ENCODE measurements at places on chromosomes 16 and 17.

DNA sequence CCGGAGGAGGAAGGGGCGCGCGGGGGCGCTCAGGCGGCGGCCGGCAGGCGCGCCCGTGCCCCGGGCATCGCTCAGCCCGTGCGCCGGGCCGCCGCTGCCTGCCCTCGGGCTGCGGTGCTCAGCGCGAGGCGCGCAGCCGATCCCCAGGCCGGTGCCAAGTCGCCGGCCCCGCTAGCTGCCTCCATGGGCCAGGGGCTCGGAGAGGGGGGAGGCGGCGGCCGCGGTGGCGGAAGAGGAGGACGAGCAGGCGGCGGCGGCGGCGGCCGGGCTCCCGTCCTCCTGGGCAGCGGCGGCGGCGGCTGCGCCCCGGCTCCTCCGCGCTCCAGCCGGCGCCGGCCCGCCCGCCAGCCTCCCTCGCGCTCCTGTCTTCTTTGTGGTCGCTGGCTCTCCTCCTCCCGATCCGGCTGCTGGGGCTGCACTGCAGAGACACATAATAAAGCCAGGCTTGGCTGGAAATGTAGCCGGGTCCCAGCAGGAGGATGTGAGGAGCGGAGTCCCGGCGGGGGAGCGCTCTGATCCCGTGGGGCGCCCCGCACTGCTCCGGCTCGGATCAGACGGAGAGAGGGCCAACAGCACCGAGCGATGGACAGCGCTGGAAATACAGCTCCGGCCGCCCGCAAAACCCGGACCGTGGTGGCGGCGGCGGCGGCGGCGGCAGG lies 889 bp upstream of the ZNF423 start:
- peak; percentile 79 for DNase-seq

GRCh38 chr17:53979991-53980390 lies 157.3 kb downstream of the KIF2B start:
- DNase-seq, result no peak

DNA sequence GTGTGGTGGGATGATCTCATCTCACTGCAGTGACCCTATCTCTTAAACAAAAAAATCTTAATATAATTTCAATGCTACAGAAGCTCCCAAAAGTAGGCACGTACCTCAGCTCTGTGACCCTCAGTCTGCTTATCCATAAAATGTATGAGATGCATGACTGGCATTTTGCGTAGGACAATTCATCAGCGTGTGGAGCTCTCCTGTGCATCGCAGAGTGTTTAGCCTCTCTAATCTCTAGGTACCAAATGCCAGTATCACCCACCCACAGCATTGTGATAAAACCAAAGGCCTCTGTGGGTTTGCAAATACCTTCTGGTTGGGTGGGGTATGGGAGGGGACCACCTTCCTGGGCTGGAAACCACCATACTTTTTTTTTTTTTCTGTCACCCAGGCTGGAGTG lies 19.0 kb upstream of the TUBG2 start:
- no peak for DNase-seq

- no peak for DNase-seq
Observed at GRCh38 chr16:73034374-73034773, 13.6 kb downstream of the ZFHX3 start.

DNA sequence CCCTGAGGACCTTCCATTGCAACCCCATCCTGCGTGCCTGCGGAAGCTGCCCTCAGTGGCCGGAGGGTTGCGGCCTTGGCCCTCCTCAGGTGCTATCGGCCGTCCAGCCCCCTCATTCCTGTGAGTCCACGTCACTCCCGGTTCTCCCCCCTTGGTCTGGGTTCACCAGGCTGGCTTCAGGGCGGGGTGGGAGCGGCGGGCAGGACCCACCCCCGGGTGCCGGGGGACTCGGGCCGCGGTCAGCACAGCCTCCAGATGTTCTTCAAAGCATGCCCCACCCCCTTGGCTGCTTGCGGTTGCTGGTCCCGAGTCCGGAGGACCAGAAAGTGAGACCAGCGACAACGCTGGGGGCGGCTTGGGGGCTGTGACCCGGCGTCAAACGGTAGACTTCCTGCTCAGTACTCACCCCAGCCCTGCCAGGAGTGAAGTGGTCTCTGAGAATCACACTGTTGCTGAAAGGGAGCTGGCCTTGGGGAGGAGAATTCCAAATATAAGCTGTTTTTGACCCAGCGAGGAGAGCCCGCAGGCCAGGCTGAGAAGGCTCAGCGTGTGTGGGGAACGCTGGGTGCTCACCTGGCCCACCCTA lies 4.5 kb downstream of the ZNF469 start:
- no peak for DNase-seq

DNA sequence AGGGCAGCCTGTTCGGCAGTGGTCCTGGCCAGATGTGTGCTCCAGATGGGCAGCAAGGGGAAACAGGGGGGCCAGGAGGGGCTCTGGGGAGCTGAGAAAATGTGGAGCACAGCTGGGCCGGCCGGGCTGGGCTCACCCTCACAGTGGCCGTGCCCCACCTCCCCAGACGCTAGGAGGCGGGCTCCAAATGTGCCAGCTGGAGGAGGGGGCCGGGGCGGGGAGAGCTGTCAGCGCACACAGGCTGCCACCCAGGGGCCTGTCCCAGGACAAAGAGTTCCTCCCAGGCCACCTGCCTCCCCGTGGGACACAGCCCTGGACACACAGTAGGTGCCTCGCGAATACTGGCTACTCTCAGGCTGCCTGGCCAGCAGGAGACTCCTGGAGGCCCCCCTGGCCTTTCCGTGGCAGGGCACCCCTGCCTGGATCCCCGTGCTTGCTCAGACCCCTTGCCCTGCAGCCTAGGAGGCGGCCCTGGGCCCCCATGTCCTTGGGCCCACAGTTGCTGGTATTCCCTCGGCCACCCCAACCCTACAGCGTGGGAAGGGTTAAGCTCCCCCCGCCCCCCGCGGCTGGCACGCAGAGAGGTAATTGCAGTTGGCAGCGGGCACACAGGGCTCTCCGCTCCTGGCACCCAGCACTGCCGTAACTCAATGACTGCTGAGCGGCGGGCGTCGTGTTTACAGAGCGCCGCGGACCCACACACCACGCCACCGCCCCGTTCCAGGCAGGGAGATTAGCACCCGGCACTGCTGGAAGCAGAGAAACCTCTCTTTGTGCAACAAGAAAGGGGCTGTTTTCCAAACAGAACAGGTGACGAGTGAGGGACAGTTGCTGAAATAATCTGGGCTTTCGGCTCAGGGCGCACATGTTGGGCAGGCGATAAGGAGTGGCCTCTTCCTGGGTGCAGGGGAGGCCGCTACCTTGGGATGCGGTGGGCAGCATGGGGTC lies 32.2 kb downstream of the BAHCC1 start:
- DNase-seq, result peak; percentile 84

- DNase-seq, result no peak
Observed at GRCh38 chr17:22300731-22301352, 608.5 kb downstream of the KCNJ18 start.

DNA sequence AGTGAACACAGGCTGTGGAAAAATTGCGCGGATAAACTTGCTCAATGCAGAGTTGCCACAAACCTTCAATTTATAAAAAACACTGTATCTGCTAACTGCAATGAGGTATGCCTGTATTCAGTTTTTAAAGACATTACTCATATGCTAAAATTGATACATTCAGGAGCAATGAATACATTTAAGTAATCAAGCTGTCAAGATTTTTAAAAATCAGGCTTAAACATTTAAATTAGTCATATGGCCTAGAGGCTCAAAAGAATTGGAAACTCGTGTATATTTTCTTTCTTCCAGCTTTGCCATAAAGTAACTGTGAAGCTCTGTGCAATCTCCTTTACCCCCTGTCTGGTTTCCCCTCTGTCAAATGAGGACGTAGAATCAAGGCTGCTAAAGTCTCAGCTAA lies 4.1 kb downstream of the SYNRG start:
- no peak for DNase-seq

- DNase-seq, result no peak
Observed at GRCh38 chr16:85310868-85311585, 198.8 kb upstream of the CIBAR2 start.

DNA sequence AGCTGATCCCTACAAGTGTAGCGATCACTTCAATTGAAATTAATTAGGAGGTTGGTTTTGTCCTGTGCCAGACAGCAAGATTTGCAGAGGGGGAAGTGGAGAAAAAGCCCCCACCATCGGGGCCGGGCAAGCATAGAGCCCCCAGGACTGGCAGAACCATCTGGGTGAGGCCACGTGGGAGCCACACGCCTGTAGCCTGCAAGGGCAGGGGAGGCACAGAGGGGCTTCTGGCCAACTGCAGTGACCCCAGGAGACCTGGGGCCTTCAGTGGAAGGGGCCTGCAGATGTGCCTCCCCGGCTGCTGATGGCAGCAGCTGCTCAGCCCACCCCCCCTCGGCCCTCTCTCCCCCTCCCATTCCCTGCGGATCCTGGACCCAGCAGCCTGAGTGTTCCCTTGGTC lies 54.1 kb downstream of the BAHCC1 start:
- no peak for DNase-seq

DNA sequence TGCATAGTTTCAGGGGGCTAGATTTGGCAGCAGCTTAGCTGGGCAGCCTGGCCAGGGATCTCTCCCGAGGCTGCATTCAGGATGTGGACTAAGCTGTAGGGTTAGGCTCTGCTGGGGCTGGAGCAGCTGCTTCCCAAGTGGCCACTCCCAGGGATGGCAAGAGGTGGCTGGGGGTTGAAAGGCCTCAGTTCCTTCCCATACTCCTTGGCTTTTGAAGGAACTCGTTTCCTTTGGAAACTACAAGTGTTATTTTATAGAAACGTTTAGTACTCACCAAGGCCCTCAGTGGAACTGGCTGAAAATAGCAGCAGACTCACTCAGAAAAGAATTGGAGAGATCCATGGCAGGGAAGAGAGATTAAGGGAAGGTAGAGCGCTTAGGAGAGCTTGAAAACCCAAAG lies 76.4 kb downstream of the WWP2 start:
- DNase-seq, result no peak

GRCh38 chr17:67994817-67995569 lies 1.3 kb downstream of the C17orf58 start:
- DNase-seq, result peak; percentile 32

DNA sequence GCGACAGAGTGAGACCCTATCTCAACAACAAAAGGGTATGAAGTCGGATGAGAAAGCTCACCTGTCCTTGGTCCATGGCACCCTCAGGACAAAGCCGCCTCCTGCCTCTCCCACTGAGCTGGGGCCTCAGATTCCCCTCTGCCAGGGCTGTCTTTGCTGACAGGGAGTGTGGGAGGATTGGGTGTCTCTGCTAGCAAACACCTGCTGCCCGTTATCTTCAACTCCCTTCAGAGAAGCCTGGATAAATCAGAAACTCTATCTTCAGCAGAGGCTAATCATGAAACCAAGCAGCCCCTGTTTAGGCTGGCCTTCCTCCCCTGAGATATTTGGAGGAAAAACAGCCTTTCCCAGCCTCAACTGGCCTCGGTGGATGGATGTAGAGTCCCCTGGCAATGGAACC lies 36.3 kb upstream of the CDH1 start:
- no peak for DNase-seq

GRCh38 chr17:233473-233941 lies 52.1 kb upstream of the DOC2B start:
- no peak for DNase-seq

DNA sequence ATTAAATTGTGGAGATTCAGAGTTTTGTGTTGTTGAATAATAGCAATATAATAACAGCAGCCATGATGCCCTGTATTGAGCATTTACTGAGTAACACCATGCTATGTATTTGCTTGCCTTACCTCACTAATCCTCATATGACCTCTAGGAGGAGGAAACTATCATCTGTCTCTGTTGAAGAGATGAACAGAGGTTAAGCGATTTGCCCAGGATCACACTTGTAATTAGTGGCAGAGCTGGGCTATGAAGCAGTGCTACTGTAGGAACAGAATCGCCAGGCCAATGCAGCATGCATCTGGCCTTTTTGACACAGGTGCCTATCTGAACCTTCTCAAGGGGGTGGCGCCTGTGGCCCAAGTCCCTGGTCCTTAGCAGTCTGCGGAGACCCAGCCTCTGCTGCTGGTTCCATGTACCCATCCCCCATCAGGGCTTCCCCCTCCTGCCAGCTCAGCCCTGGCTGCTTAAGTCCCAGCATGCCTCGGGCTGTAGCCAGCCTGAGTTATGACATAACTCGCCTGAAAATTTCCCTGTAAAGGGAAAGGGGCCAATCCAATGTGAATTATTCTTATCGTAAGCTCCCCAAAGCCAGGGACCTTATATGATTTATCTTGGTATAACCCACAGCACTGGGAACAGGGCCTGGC lies 50.4 kb upstream of the HS3ST2 start:
- DNase-seq, result no peak

- DNase-seq, result no peak
Observed at GRCh38 chr16:87492291-87492630, 563 bp downstream of the ZCCHC14 start.

- DNase-seq, result peak; percentile 3
Observed at GRCh38 chr17:19337712-19338023, 24.9 kb downstream of the B9D1 start.
